ENCODE measurements at places on chromosomes 4 and X. TPM values are rescaled to one million over a fixed set of nuclear protein-coding genes. Genes with fewer than 3 reads are reported as not detected.

- no peak for DNase-seq
These were observed 594.1 kb downstream of the GLUD2 start for GRCh38 chrX:121641560-121641959.

DNA sequence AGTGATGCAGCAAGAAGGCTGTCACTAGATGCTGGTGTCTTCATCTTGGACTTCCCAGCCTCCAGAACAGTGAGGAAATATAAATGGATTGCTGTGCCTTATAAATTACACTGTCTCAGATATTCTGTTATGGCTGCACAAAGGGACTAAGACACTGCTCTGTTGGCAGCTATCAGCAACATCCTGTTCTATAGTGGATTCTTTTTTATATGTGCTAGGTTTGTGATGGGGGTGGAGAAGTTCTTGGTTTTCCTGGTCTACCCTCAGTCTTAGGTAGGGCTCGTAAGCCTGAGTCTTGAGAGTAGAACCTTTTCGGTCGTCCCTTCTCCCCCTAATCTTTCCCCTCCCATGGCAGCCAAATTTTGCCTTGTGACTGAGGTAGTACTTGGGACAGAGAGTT, 17.3 kb downstream of the STIM2 start:
- no peak for DNase-seq

DNA sequence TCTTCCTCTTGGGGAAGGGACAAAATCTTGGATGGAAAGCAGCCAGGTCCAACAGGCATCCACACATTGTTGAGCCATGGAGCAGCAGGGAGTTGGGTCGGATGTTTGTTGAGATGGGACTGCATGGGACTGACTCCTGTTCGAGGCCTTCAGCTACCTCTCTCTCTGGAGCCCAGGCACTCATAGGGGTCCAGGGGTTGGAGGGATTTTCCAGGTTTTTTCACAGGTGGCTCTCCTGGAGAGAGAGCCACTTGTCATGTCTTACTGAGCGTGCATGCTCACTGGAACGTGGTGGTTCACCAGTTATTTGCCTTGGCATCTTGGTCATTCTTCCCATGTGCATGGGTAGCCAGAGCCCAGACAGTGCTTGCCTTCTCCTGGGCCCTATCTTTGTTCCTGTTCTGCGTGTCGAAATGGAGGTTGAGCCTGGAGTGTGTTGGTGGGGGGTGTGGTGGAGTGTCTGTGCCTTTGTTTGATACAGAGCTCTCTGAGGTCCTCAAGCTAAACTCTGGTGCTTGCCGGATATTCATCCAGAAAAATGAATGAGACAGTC, 60.6 kb downstream of the NBDY start:
- DNase-seq: no peak

- no peak for DNase-seq
These were observed 131.3 kb downstream of the FAAH2 start for GRCh38 chrX:57417827-57418226.

DNA sequence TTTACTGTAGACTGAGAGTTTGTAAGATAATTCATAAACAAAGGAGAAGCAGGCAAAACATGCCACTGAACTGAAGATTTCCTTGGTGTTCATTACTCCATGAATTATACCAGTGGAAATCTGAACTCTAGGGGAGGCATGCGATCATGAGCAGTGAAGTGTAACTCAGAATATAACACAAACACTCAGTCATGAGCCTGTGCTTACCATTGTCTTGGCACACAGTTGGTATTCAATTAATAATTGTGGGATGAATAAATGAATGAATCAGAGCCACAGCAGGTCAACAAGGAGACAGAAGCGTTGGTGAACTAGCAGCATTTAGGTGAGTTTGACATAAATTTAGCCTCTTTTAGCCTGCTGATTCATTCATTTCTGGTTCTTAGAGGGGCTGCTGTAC, 263.5 kb upstream of the DKK2 start:
- no peak for DNase-seq

DNA sequence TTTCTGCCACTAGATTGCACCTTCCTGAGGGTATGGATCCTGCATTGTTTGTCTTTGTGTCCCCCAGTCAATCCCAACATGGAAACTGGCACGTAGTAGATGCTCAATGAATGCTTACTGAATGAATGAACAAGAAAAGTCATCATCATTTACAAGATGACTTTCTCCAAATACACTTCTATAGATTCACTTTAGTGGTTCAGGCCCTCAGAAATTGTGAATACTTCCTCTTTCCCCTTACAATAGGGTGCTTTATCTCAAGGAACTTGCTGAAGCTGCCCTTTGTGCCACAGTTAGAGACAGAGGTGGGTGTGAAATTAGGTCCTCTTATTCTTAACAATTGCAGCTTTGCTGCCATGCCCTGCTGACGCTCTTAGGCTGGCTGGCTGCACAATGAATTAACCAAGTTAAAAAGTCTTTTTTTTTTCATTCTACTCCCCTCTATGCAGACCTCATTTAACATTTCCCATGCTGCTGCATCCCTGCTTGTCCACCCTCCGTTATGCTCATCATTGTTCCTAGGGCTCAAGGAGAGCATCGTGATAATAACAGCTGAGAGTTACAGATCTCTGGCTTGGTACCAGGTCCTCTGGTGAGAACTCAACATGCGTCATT, 108.0 kb upstream of the ZNF518B start:
- no peak for DNase-seq

GRCh38 chr4:45294464-45294863, 568.1 kb upstream of the GNPDA2 start:
- no peak for DNase-seq

DNA sequence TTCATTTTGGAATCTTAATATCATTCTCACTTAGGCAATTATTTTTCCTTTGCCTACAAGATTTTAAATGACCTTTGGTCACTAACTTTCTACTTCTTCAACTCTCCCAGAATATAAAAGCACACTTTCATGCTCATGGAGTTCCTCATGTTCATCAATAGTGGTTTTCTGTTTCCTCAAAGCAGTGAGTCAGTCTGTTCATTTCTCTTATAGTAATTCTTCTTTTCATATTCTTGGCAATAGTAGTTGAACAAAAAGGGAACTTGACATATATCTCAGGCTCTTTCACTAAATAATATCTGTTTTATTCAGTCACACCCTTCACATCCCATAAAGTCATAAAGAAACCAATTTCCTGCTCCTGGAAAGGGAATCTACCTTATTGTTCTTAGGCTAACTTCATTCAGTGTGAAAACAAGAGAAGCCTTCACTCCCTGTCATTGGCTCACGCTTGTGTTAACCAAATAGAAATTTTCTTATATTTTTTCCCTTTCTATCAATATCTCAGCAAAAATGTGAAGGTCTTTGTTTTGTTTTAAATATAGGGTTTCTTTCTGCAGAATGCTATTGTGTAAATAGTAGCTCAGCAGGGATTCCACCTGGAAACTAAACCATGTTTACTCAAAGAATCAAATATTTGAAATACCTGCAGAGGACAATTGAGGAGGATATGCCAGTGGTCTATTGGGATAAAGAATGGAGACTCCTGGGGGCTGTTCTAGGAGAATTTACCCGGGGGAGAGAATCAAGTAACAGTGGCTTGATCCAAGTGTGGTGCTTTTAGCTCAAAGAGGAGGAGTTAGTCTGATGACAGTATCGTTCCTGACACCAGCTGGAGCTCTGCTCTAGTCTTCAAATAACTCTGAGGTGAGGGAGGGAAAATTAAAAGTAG, 13.4 kb upstream of the TNIP3 start:
- no peak for DNase-seq

DNA sequence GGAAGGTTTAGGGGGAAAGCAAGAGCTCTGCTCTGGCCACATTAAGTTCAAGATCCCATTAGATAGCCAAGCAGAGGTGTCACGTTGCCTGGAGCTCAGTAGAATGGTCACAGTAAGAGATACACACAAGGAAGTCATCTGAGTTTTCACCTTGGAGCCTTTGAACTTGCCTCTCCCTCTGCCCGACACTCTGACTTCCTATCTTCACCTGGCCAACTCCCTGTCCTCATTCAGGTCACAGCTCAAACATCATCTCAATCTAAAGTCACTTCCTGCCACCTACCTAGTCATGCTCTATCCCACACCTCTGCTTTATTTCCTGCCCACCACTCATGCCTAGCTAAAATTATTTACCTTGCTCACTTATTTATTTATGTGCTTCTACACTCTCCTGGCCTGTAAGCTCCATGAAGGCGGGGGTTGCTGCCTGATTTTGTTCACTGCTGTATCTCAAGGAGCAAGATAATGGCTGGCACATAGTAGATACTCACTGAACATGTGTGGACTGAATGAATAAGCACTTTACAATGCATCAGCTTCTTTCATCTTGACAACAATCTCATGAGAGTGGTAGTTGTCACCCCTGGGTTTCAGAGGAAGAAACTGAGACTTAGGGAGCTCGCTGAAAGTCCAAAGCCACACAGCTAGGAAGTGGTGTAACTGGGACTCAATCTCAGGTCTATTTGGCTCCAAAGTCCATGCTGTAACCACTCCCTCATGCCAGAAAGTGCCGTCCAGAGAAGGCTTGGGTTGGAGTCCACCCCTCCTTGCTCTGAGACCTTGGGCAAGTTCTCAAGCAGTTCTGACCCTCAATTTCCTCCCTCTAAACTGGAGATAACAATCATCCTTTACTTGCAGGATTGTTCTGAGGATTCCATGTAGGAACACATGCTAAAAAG, 40.3 kb downstream of the EFNB1 start:
- no peak for DNase-seq

Gene REPS2
- total RNA-seq: 4.0 TPM

Gene SMARCA1
- 26.4 TPM for total RNA-seq

Gene DGAT2L6
- total RNA-seq: not detected

Gene SLC6A14
- total RNA-seq: not detected

All from omental fat pad (tissue), 4 donors.